ENCODE measurements at places on chromosomes 5 and 9.

DNA sequence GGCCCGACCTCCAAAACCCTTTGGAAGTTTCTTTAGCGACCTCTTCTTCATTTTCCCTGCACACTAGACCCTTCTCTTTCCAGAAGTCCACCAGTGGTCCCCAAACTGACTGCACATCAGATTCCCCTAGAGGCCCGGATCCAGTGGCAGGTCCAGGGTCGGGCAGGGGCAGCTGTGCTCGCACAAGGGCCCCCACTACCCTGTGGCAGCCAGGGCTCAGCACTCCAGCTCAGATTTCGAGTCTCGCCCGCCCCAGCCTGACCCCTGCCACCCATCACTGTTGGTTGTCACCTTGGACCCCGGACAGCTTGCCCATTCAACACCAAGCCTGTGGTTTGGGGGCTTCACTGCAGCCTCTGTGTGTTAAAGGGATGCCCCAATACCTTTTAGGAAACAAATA is 7.8 kb upstream of the ZDHHC12 start:
- DNase-seq, result no peak

DNA sequence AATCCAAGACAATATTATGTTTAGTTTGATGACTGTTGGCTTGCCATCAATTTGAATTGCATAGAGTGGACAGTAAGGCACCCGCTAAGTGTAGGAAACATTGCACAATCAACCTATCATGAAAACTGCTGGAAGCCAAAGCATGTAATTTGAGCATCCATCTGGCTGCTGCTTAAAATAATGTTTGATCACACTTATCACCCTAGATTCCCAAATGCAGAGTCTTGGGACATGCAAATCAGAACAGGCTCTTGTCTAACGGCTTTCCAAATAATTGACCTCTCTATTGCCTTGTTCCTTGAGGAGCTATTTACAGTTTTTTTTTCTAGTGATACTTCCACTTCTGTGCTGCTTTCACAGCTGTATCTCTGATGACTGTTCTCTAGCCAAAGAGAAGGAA is 342.1 kb downstream of the PRR16 start:
- no peak for DNase-seq

DNA sequence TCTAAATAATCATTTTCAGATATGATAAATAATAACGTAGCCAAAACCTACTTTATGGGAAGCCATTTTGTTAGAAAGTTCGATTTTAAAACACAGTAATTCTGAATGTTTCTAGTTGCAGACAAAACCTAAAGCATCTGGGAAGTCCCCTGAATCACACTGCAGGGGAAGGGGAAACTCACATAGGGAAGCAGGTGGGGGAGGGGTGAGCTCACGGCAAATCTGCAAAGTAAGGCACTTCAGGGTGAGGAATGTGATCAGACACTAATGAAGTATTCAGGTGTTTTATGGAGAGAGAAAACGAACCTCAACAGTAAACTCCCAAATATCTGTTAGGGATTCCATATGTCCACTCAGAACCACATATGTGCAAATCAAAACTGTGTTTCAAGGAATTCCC is 70.7 kb downstream of the EPB41L4A start:
- DNase-seq, result no peak

GRCh38 chr9:120212853-120213200 is 367.1 kb downstream of the CDK5RAP2 start:
- DNase-seq, result no peak

DNA sequence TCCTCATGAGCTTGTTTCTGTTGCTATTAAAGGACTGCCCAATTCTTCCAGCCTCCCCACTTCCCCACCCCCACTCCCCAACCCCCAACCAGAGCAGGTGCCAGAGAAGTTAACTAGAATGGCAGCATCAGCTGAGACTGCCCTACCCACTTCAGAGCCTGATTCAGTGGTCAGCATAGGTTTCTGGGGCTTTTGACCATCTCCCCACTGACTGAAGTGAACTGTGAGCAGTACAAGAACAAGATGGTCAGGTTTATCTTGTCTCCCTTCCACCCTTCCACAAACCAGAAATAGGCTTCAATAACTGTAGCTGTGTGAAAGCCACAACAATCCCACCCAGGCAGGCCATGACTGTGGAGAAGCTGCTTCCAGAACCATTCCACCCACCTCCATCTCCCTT is 289.4 kb upstream of the SLC24A2 start:
- DNase-seq, result no peak

GRCh38 chr9:101893661-101894646 is 155.5 kb upstream of the GRIN3A start:
- DNase-seq, result no peak

DNA sequence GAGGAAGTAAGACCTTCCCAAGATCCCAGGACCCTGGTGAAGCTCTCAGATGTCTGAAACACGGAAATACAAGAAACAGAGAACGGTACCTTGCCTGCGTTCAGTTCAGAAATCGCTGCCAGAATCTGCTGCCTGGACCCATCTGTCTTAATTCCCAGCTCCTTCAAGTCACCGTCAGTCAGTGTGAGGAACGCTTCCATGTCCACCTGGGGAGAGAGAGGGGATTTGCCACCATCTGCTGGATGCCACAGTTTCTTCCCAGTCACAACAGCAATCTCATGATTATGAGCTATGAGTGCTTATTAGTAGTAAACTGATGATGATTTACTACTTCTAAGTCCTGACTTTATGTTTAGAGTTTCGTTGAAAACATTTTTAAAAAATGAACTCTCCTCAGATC is 36.7 kb upstream of the GABBR2 start:
- no peak for DNase-seq

- no peak for DNase-seq
Observed at GRCh38 chr5:126806-127205, 34.8 kb downstream of the PLEKHG4B start.

DNA sequence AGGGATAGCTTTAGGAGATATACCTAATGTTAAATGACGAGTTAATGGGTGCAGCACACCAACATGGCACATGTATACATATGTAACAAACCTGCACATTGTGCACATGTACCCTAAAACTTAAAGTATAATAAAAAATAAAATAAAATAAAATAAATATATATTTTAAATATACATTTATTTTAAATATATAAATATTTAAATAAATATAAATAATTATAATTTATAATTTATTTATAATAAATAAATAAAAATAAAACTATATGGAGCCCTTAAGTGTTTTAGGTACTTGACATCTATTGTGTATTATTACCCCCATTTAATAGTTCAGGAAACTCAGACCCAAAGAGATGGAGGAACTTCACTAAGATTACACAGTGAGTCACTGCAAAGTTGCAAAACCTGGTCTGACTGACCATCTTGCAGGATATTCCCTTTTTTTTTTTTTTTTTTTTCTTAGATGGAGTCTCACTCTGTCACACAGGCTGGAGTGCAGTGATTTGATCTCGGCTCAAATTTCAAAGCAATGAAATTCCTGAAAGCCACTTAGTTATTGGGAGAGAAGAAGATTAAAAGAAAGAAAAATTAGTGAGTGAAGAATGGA is 5.8 kb upstream of the C5orf52 start:
- DNase-seq, result no peak

- DNase-seq, result no peak
Observed at GRCh38 chr5:132771503-132771998, 5.5 kb downstream of the SEPTIN8 start.

GRCh38 chr9:3585606-3586005 is 59.8 kb upstream of the RFX3 start:
- no peak for DNase-seq

- DNase-seq, result no peak
Observed at GRCh38 chr5:28390341-28390740, 1352.0 kb upstream of the CDH9 start.

GRCh38 chr5:110475529-110475928 is 250.9 kb downstream of the TMEM232 start:
- DNase-seq, result no peak

DNA sequence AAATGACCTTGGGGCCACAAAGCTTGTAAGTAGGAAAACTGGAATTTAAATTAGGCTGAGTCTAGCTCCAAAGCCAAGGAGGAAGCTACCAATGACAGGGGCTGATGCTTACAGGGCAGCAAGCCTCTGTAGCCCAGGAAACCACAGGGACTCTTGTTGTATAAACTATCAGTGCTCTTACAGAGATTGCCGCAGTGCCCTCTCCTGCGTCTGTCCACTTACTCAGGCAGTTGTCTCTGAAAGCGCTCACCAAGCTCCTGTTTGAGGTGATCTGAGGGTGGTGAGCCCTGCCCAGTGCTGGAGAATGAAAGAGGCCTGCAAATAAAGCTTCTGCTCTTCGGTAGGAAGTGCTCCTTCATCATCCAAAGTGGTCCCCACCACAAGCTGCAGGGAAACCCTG is 498.8 kb downstream of the ARHGEF28 start:
- peak; percentile 77 for DNase-seq

- DNase-seq, result no peak
Observed at GRCh38 chr9:89171693-89172092, 6.9 kb downstream of the SHC3 start.

DNA sequence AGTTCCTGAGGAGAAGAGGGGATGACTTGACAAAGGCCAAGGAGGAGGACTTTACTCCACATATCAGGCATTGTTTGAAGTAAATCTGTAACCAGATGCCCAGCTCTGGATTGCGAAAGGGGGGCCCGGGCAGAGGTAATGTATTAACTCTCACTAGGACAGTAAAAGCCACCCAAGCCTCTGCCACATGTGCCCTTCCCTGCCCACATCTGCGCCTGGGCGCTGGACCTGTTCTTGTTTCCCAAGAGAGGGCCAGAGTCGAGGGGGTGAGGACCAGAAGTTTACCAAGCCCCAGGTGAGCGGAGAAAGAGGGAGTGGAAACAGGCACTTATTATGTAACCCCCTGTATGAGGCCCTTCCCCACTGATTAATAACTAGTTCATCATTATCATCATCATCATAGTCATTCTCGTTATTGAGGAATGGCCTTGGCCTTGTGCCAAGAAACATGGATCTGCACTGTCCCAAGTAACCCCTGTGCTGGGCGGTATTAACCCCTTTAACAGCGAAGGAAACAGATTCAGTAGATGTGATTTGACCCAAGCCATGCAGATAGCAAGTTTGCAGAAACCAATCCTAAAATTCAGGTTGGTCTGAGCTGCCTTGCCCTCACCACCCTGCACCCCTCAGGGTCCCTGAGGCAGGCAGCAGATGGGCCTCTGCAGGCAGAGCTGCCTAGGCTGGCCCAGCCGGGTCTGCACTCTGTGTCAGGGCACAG is at the start of gene SLC23A1:
TSS of gene SLC23A1 (minus strand) at position 23 of the 718 bp plus-strand sequence. CDS start 44 bp downstream, outside the sequence.
- no peak for DNase-seq

GRCh38 chr9:134234687-134235359 is 70.5 kb upstream of the RNU6ATAC start:
- DNase-seq, result no peak

GRCh38 chr5:171640480-171640879 is 145.1 kb upstream of the SMIM23 start:
- no peak for DNase-seq

DNA sequence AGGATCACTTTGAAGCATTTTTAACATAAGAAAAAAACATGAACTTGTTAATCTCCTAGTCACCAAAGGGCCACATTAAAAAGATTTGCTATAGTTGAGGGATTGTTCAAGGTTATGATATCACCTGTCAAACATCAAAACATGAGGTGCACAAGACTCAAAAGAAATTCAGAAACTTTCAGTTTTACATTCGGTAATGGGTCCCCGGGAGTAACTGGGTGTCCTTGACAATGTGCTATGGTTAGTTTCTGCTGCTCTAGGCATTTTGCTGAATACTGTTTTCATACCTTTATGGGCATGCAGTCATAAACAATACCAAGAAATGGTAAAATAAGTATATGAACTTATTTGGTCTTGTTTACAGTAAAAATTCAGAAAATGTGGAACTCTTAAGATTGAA is 92.8 kb upstream of the EDIL3 start:
- DNase-seq, result no peak

DNA sequence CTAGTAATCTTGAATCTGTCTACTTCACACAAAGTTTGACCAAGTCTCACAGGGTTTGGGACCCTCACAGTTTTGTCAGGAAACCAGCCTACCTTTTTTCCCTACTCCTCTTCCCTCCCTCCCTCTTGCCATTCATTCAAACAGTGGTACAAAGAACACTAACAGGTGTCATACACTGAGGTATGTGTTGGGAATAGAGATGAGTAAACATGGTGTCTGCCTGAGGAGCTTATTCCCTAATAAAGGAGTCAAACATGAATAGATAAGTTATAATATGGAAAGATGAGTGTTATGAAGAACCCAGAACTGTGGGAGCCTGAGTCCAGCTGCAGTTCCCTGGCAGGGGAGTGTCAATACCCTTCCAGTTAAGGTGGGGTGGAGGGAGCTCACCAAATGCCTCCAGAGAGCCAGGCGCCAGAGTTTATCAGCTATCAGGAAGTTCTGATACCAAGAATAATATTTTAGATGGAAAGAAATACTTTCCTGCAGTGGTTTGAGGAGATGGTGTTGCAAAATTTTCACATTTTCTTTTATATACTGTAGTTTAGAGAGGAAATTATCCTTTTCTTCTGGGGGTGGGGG is 183.4 kb upstream of the NR3C1 start:
- no peak for DNase-seq

DNA sequence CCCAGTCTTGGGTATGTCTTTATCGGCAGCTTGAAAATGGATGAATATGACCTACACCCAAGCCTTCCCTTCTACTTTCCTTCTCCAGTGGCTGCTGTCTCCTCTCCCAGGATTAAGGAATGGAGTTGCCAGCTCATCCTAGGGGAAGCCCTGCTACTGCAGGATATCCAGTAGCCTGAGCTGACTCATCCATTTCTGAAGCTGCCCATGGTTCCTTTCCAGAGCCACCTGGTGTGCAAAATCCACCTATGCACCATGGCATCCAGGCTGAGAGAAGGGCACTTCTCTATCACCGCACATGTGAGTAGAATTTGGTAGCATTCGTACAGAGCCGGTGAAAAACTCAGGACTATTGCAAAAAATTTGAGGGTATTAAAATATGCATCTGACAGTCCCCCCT is 290.8 kb downstream of the YTHDC2 start:
- DNase-seq, result no peak

DNA sequence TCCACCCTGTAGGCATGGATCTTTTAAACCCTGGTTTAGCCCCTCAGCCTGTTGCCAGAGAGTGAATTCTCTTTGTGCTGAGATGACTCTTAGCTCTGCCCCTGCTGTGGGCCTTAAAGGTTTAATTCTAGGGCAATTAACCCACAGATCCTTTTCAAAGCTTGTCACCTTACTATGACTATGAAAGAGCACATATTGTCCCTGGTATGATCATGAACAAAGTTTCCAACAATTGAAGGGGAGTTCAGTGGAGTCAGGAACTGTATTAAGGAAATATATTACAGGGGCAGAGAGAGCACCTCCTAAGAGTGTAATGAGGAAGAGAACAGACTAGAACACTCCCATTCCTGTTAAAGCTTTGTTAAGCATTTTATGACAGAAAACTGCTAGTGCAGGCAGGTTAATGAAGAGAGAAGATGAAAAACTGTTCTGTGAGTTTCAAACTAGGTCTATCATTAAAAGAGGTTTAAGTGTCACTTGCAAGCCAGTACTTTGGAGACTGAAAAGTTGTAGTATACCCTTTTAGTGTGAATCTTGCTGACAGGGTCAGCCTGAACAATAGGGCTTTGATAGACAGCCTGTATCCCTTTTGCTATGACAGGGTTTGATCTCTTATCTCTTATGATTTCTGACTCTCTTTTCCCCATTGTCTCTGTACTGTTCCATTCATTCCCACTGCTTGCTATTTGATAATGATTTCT is 104.2 kb upstream of the ELL2 start:
- no peak for DNase-seq

- no peak for DNase-seq
Observed at GRCh38 chr5:141869514-141869913, 8.7 kb downstream of the PCDH1 start.

All from DMS153 (cell line).